ENCODE measurements at places on chromosomes 7 and 10. TPM values are rescaled to one million over a fixed set of nuclear protein-coding genes. Genes with fewer than 3 reads are reported as not detected.

Gene PAX4
- total RNA-seq, result not detected

Gene CPED1
- total RNA-seq, result not detected

Gene ANKRD22
- total RNA-seq, result 0.22 TPM

Gene AKR1E2
- 5.6 TPM for total RNA-seq

Gene ATG9B
- total RNA-seq, result 0.39 TPM

Gene COL1A2
- total RNA-seq, result not detected

Gene STRIP2
- 6.5 TPM for total RNA-seq

Gene TMEM176A
- total RNA-seq, result not detected

Gene C7orf33
- total RNA-seq, result not detected

Gene SH2D4B
- total RNA-seq, result 0.09 TPM

Data from A549 treated with Mapracorat at 1 μM for 4 hours (cell line).